Activated CD4-positive, alpha-beta T cell treated with anti-CD3 and anti-CD28 coated beads, Interleukin-2, amount 50 U/mL, for 1 hour (primary cell): ENCODE measurements at places on chromosomes 5 and 9.

GRCh38 chr5:138955013-138955660, 80.0 kb upstream of the LRRTM2 start:
- no peak for DNase-seq

DNA sequence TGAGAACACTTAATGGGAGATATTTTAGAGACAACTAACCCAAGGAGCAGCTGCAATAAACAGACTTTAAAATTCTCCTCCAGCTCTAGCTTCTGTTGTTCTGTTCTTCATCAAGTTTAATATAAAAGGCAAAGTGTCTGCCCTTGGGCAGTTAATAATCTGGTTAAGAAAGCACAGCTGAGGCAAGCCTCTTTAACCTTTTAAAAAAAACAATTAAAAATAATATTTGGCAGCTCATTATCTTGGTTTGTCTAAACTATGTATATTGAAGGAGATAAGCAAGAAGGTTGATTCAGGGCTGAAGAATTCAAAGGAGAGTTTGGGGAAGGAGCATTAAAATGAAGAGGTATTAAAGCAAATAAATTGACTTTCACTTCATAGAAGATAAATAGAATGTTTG, 75.4 kb downstream of the TSSK1B start:
- DNase-seq: no peak

GRCh38 chr5:126192226-126192625, 231.0 kb upstream of the GRAMD2B start:
- no peak for DNase-seq

DNA sequence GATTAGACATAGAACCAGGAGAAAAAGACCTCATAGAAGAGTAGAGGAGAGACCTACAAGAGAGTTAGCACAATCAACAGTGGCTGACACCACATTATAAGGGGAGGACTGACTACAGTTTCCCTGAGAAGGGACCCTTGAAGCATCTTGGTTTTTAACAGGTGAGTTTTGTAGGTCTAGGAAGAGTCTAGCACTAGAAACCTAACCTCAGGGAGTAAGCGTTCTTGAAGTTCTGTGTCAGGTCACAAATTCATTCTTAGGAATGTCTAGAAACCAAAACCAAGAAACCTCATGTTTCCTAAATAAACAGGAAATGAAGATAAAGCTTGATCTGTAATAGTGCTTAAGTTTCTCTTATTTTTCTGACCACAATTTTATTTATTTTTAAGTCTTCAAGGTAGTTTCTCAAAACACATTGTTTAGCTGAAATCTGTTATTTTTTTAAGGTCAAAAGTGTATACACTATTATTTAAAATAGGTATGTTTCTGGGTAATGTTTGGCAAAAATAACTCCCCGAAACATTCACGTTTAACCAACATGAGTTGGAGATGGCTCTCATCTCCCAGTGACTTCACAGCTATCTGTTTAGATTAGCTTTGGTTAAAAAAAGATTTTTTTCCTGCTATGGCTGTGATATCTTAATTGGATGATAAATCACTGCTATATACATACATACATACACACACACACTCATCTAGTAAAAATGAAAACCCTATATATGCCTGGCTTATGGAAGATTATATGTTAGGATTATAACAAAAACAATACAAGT, 37.1 kb downstream of the MAP3K1 start:
- DNase-seq: no peak

GRCh38 chr5:161804263-161804662, 43.7 kb upstream of the GABRA1 start:
- DNase-seq: no peak

- DNase-seq: no peak
Observed at GRCh38 chr5:29697278-29697677, 1496.2 kb upstream of the CDH6 start.
